ENCODE measurements at places on chromosomes 5 and 9.

GRCh38 chr5:118651002-118651401 lies 337.3 kb downstream of the DTWD2 start:
- DNase-seq = no peak

DNA sequence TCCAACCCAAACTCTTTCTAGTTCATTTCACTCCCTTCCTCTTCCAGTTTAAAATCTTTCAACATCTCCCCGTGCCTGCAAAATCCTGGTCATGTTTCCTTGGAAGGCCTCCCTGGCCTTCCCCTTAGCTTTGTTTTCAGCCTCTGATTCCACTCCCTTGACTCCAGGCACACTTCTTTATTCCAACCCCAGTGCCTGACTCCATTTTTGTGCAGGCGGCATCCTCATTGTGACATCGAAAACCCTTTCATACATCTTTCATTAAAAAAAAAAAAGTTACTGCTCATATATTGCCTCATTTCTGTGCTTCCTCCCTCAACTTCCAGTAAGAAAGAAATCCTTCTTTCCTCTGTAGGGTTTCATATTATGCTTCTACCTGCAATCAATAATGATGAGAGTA lies 7.1 kb upstream of the TNFSF8 start:
- no peak for DNase-seq

GRCh38 chr9:98219794-98220370 lies 27.4 kb upstream of the CORO2A start:
- no peak for DNase-seq

- no peak for DNase-seq
Observed at GRCh38 chr9:8157683-8158324, 358.2 kb upstream of the DMAC1 start.

- DNase-seq = no peak
Observed at GRCh38 chr5:34690301-34690700, 34.2 kb downstream of the RAI14 start.

DNA sequence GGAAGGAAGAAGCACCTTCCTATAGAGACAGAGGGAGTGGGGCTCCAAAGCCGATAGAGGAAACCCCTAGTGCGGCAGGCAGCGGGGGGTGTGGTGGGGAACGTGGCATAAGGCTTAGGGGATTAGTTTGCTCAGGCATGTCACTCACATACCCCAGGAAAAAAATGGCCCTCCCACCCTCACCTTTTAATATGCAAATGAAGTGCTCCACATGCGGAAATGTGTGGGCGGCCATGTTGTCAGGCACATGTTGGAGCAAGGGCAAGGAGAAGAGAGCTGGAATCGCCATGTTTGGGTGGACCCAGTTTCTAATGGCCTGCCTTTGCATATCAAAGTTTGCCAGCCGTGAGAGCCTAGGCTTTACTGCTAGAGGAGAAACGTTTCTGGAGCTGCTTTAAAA lies 758.8 kb downstream of the NR2F1-AS1 start:
- no peak for DNase-seq

GRCh38 chr9:89956907-89957306 lies 352.1 kb downstream of the GADD45G start:
- DNase-seq = no peak

GRCh38 chr5:179806250-179807048 lies at the start of gene MGAT4B:
Gene MGAT4B (minus strand): TSS chr5:179806866. CDS start chr5:179806583, 283 bp downstream.
- peak; percentile 75 for DNase-seq

DNA sequence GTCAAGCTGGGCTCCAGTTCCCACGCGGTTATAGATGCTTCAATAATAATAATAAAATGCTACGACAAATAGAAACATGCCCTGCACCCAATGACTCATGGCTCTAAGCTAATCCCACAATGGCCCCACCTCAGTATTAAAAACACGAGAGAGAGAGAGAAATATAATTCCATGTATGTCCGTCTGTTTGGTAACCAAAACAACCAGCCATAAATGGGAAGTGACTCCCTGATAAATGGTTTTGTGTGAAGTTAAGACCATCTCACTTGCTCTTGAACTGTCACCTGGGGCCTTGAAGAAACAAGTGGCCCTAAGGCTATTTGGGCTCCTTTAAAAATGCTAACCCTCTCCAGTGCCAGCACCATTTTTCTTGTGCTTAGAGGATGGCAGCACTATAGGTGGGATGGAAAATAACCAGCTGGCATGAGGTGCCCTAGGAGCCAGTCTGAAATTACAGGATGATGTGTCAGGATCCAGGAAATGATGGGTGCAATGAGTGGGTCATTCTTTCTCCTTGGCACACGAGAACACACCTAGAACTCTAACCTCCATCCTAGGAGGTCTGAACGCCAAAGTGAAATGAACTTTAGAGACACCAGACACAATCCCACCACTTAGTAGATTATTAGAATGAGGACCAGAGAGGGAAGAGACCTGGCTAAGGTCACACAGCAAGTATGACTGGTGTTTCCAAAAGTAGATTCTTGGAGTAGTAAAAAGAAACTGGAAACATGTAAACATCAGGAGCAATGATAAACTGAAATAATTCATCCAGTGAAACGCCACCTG lies 35.7 kb upstream of the ADRB2 start:
- DNase-seq = no peak

DNA sequence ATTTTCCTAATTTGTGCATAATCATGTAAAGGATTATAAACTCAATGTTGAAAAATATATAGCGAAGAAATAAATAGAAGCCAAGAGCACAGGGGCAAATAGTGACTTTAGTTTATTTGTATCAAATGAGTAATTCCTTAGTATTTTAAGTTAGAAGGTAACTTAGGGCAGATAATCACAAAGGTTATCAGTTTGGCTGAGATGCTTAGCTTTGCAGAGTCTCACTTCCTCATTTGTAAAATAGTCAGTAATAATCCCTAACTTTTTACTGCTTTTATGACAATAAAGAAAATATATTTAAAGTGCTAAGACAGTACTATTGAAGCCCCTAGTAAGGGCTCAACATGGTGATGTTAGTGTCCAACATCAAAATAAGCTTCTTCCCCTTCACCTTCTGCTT lies 297.4 kb upstream of the TUSC1 start:
- no peak for DNase-seq

GRCh38 chr5:173880306-173880985 lies 7.7 kb upstream of the CPEB4 start:
- DNase-seq = no peak

- no peak for DNase-seq
Observed at GRCh38 chr5:42767491-42768105, 11.0 kb downstream of the CCDC152 start.

DNA sequence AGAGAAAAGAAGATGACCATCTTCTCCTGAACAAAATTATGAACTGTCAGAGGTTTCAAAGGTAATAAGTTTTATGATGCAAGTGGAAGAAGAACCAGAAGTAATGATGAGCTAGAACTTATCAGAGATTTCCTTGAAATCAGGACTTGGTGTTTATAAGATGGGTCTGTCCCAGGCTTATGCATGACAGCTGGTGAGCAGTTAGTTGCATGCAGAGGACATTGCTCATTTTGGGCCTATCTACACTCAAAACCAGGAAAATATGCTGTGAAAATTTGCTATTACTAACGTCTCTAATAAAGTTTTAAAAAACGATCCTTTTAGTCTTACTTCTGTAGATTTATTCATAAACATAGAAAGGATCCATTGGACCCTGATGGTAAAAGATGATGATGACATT lies 6.6 kb upstream of the STC2 start:
- no peak for DNase-seq

GRCh38 chr9:95028853-95029219 lies 288.7 kb downstream of the FANCC start:
- no peak for DNase-seq

Data from activated CD4-positive, alpha-beta memory T cell treated with anti-CD3 and anti-CD28 coated beads, Interleukin-2, amount 10 ng/mL, durations not matched to agents 7 days and 5 days (primary cell).